ENCODE measurements at places on chromosomes 5 and 9. TPM values are rescaled to one million over a fixed set of nuclear protein-coding genes. Genes with fewer than 3 reads are reported as not detected.

The COL15A1 gene
- 0.40 TPM for total RNA-seq

The GPR151 gene
- not detected for total RNA-seq

The ACOT12 gene
- not detected for total RNA-seq

The PCDHGA4 gene
- total RNA-seq, result 4.0 TPM

The TJP2 gene
- 28.3 TPM for total RNA-seq

The PRR7 gene
- 8.9 TPM for total RNA-seq

The ARHGEF39 gene
- 2.4 TPM for total RNA-seq

The GPR150 gene
- 0.25 TPM for total RNA-seq

The CD74 gene
- total RNA-seq, result not detected

The FRMD3 gene
- total RNA-seq, result 14.9 TPM

The DAB2IP gene
- 23.0 TPM for total RNA-seq

The SHROOM1 gene
- 7.8 TPM for total RNA-seq

The SPINK1 gene
- total RNA-seq, result not detected

The PAPPA gene
- total RNA-seq, result 12.5 TPM

The GFPT2 gene
- 3.9 TPM for total RNA-seq

The RHOBTB3 gene
- 171 TPM for total RNA-seq

The SARDH gene
- total RNA-seq, result 4.5 TPM

The MCTP1 gene
- total RNA-seq, result 0.75 TPM

The UNC13B gene
- 21.4 TPM for total RNA-seq

The GAS1 gene
- 6.7 TPM for total RNA-seq

The MTAP gene
- total RNA-seq, result 64.5 TPM

The TAS2R1 gene
- not detected for total RNA-seq

The SPINK6 gene
- not detected for total RNA-seq

The IL5 gene
- not detected for total RNA-seq

The TLX3 gene
- total RNA-seq, result not detected

The ECSCR gene
- 0.42 TPM for total RNA-seq

The SLC1A1 gene
- 1.0 TPM for total RNA-seq

The ENC1 gene
- 26.9 TPM for total RNA-seq

The PCDHGA9 gene
- total RNA-seq, result 0.97 TPM

The PCDHB13 gene
- total RNA-seq, result 4.5 TPM

The CDH10 gene
- total RNA-seq, result 0.24 TPM

The IL7R gene
- 63.2 TPM for total RNA-seq

The KCTD16 gene
- 1.6 TPM for total RNA-seq

The PCDHA10 gene
- not detected for total RNA-seq

The AGXT2 gene
- total RNA-seq, result not detected

The KIF20A gene
- 32.3 TPM for total RNA-seq

The ENG gene
- 235 TPM for total RNA-seq

The ISL1 gene
- total RNA-seq, result 3.8 TPM

The SV2C gene
- not detected for total RNA-seq

The LSM11 gene
- 2.0 TPM for total RNA-seq

The CYLC2 gene
- not detected for total RNA-seq

Measured in HFFc6 (cell line).